ENCODE measurements at places on chromosomes 5 and 9.

- H3K4me3 ChIP-seq: no peak overlapping the region
- H3K4me1 ChIP-seq: peaks cover 97% of the 10 kb centered on the region
- no peaks in the 10 kb centered on the region for H3K27me3 ChIP-seq
- DNase-seq: no peak
- no peaks in the 10 kb centered on the region for H3K36me3 ChIP-seq
- no peak overlapping the region for H3K27ac ChIP-seq
Observed at GRCh38 chr9:89531766-89532165, 33.9 kb upstream of the SEMA4D start.

- H3K36me3 ChIP-seq: no peaks in the 10 kb centered on the region
- H3K27ac ChIP-seq: no peak overlapping the region
- no peak for DNase-seq
- H3K27me3 ChIP-seq: peaks cover 2% of the 10 kb centered on the region
- peaks cover 17% of the 10 kb centered on the region for H3K4me1 ChIP-seq
- no peak overlapping the region for H3K4me3 ChIP-seq
Observed at GRCh38 chr9:69674716-69675438, 2.7 kb upstream of the APBA1 start.

DNA sequence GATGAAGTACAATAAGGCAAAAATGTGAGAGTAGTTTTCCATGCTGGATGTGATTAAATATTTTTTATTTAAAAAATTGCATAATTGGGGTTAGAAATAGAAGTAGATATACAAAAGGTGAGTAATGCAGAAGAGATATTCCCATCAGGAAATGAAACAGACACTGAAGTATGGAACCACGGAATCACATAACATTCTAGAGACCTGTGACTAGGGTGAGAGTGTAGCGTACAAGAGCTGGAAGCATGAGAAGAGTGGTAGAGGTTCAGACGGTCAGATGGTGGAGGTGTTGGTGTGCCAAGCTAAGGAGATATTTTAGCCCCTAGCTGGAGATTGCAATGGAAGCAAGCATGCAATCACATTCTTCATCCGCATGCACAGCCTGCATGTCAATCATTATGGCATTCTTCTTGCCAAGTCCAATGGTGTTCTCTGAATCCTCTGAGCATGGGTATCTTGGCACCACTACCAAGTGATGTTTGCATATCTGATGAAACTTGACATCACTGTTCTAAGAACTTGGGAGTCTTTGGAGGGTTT lies 587.8 kb downstream of the PSAT1 start:
- no peaks in the 10 kb centered on the region for H3K36me3 ChIP-seq
- H3K27me3 ChIP-seq: no peaks in the 10 kb centered on the region
- H3K27ac ChIP-seq: no peak overlapping the region
- H3K4me1 ChIP-seq: no peaks in the 10 kb centered on the region
- no peak for DNase-seq
- no peak overlapping the region for H3K4me3 ChIP-seq

DNA sequence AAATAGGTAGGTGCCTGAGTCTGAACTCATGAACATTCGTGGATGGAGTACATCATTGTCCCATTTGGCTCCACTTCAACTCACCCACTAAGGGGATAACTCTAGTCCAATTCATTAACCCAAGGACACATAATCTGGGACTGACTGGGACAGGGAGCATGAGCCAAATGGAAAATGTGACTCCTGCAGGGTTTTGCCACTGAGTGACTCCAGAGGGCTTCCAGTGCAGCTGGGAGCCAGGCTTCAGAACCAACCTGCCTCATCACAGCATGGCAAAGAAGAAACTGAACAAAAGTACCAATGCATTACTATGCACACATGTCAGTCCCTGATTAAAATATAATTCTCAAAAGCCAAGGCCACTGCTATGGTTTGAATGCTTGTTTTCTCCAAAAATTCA lies 159.7 kb upstream of the SNX2 start:
- no peak for DNase-seq
- no peaks in the 10 kb centered on the region for H3K27me3 ChIP-seq
- H3K36me3 ChIP-seq: no peaks in the 10 kb centered on the region
- H3K4me1 ChIP-seq: no peaks in the 10 kb centered on the region
- H3K27ac ChIP-seq: no peak overlapping the region
- no peak overlapping the region for H3K4me3 ChIP-seq

- no peaks in the 10 kb centered on the region for H3K27me3 ChIP-seq
- DNase-seq: no peak
- H3K4me3 ChIP-seq: no peak overlapping the region
- no peak overlapping the region for H3K27ac ChIP-seq
Observed at GRCh38 chr5:23089286-23089685, 236.1 kb upstream of the CDH12 start.

DNA sequence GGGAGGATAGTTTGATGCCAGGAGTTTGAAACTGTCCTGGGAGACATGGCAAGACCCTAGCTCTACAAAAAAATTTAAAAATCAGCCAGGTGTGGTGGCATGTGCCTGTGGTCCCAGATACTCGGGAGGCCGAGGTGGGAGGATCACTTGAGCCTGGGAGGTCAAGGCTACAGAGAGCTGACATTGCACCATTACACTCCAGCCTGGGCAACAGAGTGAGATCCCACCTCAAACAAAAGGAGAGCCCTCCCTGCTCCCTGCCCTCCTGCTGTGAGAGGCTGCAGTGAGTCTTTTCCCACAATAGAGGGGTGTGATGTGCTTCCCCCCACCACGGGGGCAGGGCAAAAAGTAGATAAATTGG lies 10.1 kb upstream of the CCDC187 start:
- no peaks in the 10 kb centered on the region for H3K36me3 ChIP-seq
- H3K4me3 ChIP-seq: no peak overlapping the region
- no peak for DNase-seq
- H3K27ac ChIP-seq: no peak overlapping the region

DNA sequence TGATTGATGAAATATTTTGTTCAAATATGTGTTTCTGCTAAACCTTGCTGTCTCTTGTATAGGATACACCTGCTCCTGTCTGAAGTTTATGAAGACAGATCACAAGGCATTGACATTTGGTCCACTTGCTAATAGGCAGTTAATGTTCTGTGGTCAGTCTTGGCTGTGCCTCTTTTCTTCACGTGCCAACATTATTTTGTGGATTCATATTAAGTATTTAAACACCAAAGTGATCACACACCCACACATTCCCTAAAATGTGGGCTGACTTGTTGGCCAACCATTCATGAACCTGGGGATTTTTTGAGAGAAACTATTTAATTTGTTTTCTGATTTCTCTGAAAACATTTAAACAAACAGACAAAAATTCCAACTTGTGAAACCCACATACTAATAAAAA lies 33.7 kb downstream of the ZNF462 start:
- no peak overlapping the region for H3K4me3 ChIP-seq
- no peak for DNase-seq
- H3K27ac ChIP-seq: no peak overlapping the region

- H3K27ac ChIP-seq: no peak overlapping the region
- H3K4me1 ChIP-seq: no peaks in the 10 kb centered on the region
- peaks cover 14% of the 10 kb centered on the region for H3K27me3 ChIP-seq
- H3K4me3 ChIP-seq: no peak overlapping the region
- no peaks in the 10 kb centered on the region for H3K36me3 ChIP-seq
- DNase-seq: no peak
Observed at GRCh38 chr5:163580516-163580915, 75.1 kb downstream of the MAT2B start.

- H3K27ac ChIP-seq: no peak overlapping the region
- H3K36me3 ChIP-seq: no peaks in the 10 kb centered on the region
- no peaks in the 10 kb centered on the region for H3K4me1 ChIP-seq
- H3K4me3 ChIP-seq: no peak overlapping the region
Observed at GRCh38 chr5:80623999-80624398, 30.5 kb upstream of the MSH3 start.

- no peak overlapping the region for H3K4me3 ChIP-seq
- H3K36me3 ChIP-seq: no peaks in the 10 kb centered on the region
- H3K27me3 ChIP-seq: no peaks in the 10 kb centered on the region
- H3K4me1 ChIP-seq: no peaks in the 10 kb centered on the region
- no peak for DNase-seq
Observed at GRCh38 chr9:9002826-9003583, 1203.4 kb upstream of the DMAC1 start.

DNA sequence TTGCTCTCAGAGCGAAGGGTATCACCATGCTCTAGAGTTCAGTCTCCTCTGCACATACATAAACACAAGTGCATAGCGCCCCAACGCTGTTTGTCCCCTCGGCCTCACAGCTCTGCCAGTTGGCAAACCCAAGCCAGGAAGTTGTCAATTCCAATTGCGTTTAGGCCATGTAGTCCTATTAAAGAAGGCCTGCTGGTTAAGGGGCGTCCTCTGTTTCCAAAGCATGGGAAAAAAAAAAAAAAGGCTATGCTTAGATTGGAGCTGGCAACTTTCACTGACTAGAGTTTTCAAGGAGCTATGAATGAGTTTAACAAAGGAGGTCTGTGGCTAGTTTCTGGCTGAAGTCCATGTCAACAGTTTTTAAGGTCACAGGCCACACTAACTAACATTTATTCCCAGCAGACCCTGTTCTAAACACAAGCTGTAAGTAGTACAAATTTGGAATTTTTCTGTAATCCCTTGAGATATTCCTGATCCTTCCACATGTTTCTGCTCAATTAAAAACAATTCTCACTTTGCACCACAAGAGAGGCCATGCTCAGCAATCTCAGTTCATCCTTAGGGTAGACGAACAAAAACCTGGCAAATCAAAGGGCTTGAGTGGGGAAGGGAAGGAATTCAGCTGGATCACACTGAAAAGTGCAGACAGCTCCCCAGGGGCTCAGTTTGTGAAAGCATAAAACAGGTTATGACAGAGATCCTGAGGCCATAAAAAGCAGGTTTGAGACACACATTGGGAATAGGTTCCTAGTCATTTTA lies 187.7 kb downstream of the DENND1A start:
- H3K27me3 ChIP-seq: no peaks in the 10 kb centered on the region
- H3K4me1 ChIP-seq: no peaks in the 10 kb centered on the region
- no peak overlapping the region for H3K27ac ChIP-seq
- DNase-seq: no peak
- no peak overlapping the region for H3K4me3 ChIP-seq

DNA sequence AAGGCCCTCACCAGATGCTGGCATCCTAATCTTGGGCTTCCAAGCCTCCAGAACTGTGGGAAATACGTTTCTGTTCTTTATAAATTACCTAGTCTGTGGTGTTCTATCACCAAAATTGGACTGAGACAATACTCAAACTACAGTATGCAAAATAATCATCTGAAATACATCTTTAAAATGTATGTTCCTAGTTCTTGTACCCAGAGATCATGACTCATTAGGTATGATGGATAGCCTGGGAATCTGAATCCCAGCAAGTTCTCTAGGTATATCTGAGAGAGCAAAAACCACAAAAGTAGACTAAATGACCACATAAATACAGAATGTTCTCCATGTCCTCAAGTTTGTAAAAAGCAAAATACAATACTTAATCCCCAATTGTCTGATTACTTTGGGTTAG lies 166.3 kb downstream of the YIPF5 start:
- DNase-seq: no peak
- no peaks in the 10 kb centered on the region for H3K4me1 ChIP-seq
- H3K27me3 ChIP-seq: no peaks in the 10 kb centered on the region
- no peak overlapping the region for H3K4me3 ChIP-seq
- no peak overlapping the region for H3K27ac ChIP-seq

Measured in CD4-positive, alpha-beta T cell (primary cell).